Posterior vena cava (tissue), 2 donors: ENCODE measurements at places on chromosomes 5 and 9. TPM values are rescaled to one million over a fixed set of nuclear protein-coding genes. Genes with fewer than 3 reads are reported as not detected.

DNA sequence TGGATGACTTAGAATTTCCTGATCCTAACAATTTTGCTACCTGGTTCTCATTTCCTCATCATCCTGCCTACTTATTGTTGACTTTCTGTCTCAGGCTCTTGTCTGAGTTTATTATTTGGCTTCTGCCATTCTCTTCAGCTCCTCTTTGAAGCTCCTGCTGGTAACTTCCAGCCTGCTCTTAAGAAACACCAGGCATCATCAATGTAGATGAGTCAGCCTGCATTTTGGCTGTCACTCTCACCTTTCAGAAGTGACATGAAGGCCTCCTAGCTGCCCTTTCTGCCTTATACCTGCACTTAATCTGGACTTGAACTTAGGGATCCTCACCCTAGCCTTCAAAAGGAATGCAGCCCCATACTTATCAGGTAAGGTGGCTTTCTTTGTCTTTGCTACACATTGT lies 551.8 kb upstream of the ZNF608 start:
- DNase-seq = no peak

GRCh38 chr9:130952065-130952762 lies 13.2 kb upstream of the FIBCD1 start:
- DNase-seq = no peak

DNA sequence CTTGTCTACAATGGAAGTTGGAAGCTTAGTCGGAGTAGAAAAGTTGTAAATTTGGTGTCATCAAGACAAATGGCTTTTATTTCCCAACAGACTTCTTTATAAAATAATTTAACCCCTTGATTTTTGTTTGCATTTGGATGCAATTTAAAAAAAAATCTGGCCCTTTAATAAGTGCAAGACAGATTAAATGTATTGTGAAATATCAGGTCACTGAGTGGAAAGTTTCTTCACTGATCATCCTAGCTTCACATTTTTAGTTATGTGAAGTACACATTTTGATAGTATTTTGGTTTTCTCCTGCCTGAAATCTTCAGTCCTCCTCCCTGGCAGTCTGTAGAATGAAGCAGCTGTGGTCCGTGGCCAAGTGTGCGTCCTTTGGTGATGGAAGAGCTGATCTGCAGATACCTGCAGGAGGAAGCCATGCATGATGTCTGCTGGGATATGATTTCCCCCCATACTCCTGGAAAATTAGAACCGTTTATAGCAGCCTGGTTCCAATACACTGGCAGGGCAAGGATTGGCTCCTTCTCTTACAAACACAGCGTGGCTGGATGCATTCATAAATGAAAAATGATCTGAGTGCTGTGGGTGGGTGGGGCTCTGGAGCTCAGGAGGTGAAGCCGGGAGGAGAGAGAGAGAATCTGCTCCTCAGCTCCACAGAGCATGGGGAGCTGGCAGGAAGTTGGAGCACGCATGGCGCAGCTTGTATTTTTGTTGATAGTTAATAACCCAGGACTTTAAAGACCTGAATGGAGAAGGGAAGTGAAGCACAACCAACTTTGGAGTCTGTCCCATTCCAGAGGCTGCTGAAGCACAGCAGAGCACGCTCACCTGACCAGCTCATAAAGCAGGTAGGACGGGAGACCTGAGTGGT lies 238.4 kb downstream of the GOLPH3 start:
- no peak for DNase-seq

- DNase-seq = no peak
Observed at GRCh38 chr5:142669477-142669876, 16.4 kb downstream of the FGF1 start.

- no peak for DNase-seq
Observed at GRCh38 chr5:7851617-7852289, 820 bp upstream of the CFAP90 start.

DNA sequence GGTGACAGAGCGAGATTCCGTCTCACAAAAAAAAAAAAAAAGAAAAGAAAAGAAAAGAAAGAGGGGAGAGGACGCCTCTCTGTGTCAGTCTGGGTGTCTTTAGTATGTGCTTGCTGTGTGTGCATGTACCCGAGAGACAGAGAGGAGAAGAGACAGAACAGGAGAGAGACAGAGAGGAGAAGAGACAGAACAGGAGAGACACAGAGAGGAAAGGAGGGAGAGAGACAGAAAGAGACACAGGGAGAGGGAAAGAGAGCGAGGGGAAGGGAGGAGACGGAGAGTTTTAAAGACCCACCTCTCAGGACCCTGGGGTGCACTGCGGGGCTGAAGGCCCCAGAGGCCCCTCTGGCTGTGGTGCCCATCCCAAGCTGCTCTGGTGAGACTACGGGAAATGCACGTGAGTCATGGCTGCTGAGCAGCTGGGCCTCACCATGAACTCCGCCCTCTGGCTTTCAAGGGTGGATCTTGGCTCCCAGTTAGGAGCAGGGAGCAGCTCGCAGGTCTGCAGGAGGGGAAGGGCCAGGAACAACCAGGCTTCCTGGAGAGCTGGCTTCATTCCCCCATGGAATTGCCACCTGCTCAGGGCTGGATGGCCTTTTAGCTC lies 7.9 kb downstream of the SLC6A3 start:
- no peak for DNase-seq

DNA sequence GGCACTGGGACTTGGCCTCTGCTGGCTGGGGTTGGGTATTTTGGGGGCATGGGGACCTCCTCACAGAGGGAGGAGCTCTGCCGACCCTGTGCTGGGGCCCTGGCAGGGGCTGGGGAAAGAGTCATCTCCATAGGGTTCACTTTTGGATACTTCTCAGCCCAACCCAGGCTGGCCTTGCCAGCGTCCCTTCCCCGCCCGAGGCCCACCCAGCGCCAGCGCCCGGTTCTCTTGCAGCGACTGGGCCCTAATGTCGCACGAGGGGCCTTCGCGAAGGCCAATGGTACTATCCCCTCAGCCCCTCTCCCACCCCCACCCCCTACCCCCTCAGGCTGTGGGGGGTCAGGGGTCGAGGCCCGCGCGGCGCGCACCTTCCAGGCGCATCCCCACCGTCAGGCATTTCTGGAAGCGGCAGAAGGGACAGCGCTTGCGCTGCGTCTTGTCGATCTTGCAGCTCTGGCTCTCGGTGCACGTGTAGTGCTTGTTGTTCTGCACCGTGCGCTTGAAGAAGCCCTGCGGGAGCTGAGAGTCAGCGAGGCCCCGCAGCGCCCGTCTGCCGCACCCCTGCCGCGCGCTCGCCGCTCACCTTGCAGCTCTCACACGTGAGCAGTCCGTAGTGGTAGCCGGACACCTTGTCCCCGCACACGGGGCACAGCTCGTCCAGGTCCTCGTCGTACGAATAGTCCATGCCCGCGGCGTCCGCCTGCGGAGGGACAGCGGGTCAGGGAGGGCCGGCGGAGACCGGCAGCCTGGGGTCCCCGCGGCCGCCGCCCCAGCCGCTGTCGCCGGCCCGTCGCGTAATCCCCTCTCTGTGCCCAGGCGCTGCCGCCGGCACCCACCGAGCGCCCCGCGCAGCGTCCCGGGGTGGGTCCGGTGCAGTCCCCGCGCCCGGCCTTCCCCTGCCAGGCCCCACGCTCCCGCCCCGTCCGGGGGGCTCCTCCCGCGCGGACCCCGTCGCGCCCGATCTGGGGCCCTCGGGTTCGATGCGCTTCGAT lies 4.2 kb downstream of the NR5A1 start:
- no peak for DNase-seq

DNA sequence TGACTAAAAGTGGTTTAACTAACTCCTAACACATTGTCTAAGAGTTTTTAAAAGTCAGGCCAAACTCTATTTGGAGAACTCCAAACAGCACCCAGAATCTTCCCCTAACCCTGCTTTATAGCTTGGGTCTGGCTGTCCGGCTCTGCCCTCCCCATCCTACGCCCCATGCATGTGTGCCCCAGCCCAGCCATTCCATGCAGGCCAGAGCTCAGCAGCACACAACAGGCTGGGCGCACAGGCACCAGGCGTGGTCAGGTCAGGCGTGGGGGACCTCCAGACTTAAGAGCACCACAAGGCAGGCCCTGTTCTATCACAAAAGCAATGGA lies 31.1 kb downstream of the SHB start:
- DNase-seq = no peak

DNA sequence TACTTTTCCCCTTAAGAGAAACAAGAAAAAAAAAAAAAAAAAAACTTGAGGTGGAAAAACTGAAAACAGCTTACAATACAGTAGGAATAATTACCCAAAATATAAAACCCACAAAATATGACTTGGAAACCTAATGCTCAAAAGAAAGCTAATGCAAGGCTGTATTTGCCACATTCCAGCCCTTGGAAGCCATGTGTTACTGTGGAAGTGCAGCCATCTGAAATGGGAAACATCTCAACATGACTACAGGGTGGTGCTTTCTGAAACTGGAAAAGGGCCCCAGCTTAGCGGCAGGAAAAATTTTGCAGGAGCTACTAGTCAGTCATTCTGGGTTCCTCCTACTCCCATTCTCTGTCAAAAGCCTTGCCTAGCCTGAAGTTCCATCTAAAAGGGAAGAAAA lies 20.4 kb downstream of the CDK5RAP2 start:
- DNase-seq = no peak

DNA sequence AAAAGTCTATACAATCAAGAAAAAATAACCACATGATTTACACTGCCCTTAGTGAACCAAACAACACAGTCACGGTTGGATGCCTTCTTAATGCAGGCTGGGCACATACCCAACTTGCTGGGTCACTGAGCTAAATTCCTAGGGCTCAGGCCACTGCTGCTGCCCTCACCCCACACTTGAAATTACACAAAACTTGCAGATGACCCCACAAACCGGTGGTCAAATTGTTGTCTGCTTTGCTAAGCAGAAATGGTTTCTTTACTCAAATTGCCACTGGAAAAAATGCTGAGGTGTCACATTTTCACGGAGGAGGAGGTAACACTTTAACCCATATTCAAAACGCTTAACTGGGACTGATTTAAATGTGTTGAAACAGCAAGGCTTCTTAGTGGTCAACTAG lies 62.4 kb downstream of the HMHB1 start:
- no peak for DNase-seq

DNA sequence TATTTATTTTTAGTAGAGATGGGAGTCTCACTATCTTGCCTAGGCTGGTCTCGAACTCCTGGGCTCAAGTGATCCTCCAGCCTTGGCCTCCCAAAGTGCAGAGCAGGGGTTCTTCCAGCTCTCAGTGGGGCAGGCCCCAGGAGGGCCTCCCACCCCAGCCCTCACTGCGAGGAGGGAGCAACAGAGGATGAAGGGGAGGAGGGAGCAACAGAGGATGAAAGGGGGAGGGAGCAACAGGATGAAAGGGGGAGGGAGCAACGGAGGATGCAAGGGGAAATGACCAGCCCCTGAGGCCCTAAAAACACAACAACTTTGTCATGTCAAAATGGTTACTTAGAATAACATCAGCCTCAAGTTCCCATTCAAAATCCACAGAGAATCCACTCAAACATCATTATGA lies 10.0 kb downstream of the TRIM14 start:
- DNase-seq = no peak

GRCh38 chr5:89418407-89419085 lies 535.6 kb upstream of the MEF2C start:
- DNase-seq = no peak

DNA sequence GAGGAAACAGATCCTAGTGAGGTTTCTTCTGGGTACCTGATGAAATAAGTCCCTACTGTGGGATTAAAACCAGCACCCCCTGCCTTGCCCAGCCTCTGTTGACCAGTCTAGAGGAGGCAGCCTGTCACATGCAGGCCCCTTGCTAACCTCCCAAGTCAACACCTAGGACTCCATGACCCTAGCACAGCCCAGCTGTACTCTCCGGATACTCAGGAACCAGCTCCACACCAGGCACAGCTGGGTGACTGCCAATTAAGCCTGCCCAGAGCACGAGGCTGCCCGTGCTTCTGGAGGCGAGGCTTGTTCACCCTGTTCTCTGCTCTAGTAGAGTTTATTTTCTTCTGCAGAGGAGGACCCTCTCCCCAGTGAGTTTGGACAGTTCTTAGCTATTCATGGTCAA lies 92.5 kb downstream of the SNX24 start:
- no peak for DNase-seq

DNA sequence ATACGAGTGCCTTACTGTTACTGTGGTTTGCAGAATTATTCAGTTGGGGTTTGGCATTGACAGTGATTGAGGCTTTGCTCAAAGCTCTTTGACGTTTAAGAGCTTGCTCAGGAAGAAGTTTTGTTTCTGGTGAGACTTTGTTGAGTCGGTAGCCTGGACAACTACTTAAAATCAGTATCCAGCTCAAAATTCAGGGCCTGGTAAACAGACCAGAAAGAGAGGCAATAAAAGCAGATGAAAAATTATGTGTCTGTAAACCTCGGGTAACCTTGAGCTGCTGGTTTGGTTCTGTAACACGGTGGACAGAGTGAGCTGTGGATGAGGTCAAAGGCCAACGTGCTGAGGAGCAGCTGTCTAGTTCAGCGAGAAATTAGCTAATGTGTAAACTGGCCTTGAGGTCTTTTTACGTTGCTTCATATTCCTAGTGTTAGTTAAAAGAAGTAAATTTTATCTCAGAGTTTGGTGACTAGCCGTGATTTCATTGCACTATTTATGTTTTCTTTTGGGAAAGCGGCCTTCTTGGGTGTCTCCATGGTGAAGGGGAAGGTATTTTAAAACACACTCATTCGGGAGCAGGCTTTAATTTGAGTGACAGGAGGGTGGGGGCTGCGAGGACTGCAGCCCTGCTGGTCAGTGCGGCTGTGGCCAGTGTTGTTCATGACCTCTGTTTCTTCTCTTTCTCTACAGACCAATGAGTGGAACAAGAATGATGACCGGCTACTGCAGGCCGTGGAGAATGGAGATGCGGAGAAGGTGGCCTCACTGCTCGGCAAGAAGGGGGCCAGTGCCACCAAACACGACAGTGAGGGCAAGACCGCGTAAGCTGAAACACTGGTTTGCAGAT lies 82.0 kb upstream of the TTC23L start:
- no peak for DNase-seq

Gene GFI1B
- not detected for total RNA-seq

Gene COL5A1
- total RNA-seq = 71.1 TPM

Gene IRX1
- total RNA-seq = not detected

Gene ADGRD2
- total RNA-seq = not detected

Gene CMYA5
- total RNA-seq = 2.6 TPM

Gene CDK7
- total RNA-seq = 14.6 TPM

Gene CTXN3
- total RNA-seq = not detected

Gene GMCL2
- not detected for total RNA-seq

Gene ARL14EPL
- total RNA-seq = not detected

Gene LCN15
- not detected for total RNA-seq

Gene FLT4
- total RNA-seq = 18.0 TPM
